ENCODE measurements at places on chromosomes 6 and 20.

- no peak for DNase-seq
Observed at GRCh38 chr6:279341-280029, 12.8 kb upstream of the DUSP22 start.

GRCh38 chr6:130615816-130616215 lies 211.4 kb upstream of the SMLR1 start:
- no peak for DNase-seq

DNA sequence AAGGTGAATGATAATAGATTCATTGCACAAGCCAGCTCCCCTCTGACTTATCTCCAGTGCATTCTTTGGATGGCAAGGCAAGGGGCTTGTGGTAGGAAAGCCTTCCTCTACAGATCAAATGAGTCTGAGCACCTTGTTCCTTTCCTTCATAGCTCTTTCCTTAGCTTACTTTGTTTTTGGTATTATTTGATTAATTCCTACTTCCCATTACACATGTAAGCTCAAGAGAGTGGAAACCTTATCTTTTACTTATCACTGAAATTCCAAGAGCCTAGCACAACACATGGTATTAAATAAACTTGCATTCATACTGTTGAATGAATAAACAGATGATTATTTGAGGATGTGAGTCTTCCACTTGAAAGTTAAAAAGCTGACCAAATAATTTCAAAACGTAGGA lies 41.7 kb downstream of the FRK start:
- DNase-seq: no peak

DNA sequence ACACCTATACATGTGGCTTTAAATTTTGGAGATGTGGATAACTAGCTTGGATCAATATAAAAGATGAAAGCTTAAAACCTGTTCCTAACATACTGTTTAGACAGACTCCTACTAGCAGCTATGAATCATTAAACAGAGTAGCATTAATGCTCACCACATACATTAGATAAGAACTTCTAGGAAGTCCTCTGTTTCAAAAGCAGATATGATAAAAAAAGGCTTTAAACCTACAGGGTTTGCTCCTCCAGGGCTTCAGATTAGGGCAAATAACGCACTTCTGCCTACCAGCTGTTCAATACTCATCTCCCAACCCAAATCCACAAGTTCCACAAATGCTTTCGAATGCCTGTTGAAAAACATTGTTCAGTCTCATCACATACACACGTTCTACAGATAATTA lies 1.5 kb downstream of the REPS1 start:
- DNase-seq: no peak

DNA sequence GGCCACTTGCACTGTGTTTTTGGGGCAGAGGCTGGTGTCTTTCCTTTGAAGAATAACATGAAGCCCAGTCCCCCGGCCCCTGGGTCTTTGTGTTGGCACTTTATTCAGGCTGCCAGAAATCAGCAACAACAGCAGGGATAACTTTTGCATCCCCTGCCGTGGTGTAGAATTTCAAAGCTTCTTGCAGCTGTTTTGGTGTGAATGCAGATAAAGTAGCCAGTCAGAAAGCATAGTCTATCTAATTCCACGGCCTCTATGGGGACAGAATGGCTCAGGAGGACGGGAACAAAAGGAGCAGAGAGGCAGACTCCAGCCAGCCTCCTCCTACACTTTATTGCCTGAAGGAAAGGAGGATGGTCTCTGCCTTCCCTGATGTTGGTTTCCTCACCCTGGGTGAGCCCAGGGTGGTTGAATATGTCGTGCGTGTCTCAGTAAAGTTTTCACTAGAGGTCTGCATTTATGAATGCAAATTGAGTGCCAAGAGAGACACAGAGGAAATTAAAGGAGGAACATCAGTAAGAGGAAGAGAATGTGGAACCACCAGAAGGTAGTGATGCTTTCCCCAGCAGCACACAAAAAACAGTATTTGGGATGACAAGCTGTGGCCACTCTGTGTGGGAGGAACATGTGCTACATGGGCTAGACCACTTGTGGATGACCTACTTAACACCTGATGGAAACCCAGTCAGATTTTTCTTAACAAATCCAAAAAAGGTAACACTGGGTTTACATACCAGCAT lies 125.9 kb upstream of the TRAF3IP2 start:
- no peak for DNase-seq

DNA sequence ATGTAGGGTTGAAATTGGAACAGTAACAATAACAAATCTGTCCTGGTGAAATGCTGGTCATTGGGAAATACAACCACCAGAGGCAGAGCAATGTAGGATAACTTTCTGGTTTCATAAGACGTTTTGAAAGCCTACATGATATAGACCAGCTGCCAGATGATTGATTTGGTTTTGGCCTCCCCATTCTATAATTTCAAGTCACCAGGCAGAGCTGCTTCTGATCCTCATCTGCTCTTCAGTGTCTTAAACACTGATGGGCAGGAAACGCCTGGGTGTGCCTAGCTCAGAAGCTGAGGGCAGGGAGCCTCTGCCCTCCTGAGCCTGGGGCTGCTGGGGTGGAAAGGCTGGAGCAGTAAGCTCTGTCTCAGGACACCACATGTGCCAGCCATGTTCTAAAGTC lies 24.5 kb downstream of the DHX35 start:
- no peak for DNase-seq

GRCh38 chr6:21404577-21404976 lies 189.0 kb upstream of the SOX4 start:
- no peak for DNase-seq

GRCh38 chr20:36102809-36103596 lies 51.5 kb upstream of the EPB41L1 start:
- DNase-seq: no peak

GRCh38 chr6:4672772-4673171 lies 103.4 kb upstream of the CDYL start:
- DNase-seq: no peak

GRCh38 chr6:128233531-128233930 lies 286.9 kb downstream of the PTPRK start:
- DNase-seq: no peak

DNA sequence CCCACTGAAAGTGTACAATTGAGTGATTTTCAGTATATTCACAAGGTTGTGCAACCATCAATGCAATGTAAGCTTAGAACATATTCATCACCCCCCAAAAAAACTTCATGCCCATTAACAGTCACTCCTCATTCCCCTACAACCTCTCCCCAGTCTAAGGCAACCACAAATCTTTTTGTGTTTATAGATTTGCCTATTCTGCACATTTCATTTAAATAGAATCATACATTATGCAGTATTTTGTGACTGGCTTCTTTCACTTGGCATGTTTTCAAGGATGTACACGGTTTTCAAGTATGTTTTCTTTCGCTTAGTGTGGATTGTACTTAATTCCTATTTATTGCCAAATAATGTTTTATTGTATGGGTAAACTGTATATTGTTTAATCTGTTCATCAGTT lies 329.3 kb upstream of the RNF24 start:
- no peak for DNase-seq

DNA sequence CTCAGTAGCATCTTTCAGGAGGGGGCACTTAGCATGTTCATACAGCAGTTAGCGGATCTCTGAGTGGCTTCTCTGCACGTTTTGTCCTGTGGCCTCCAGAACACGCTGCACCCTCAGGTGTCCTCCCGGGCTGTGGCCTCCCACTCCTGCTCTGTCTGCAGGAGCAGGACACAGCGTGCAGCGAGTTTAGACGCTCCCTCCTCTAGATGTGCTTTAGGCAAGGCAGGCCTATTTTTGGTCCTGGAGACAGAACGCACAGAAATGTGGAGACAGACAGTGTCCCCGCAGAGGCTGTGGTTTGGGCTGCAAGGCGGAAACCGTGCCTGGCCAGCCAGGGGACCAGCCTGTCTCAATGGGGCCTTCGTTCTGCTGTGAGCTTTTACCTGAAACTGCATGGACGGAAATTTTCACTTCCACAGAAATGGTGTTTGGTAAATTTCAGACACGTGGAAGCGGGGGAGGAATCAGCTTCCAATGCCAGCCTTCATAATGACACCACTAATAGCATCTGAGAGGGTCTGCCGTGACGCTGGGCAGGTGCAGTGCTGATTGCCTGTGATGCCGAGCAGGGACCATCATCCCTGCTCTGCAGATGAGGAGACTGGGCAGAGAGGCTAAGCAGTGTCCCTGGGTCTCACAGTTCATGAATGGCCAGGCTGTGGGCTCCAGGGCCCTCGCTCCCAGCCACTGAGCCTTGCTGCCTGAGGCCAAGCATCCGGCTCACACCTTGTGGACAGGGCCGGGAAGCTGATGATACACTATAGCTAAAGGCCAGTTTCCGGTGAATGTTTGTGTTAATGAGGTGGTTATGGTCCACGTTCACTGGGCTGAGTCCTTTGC lies 120.9 kb downstream of the SYCP2 start:
- no peak for DNase-seq

GRCh38 chr6:14772188-14772587 lies 473.7 kb upstream of the JARID2 start:
- DNase-seq: no peak

DNA sequence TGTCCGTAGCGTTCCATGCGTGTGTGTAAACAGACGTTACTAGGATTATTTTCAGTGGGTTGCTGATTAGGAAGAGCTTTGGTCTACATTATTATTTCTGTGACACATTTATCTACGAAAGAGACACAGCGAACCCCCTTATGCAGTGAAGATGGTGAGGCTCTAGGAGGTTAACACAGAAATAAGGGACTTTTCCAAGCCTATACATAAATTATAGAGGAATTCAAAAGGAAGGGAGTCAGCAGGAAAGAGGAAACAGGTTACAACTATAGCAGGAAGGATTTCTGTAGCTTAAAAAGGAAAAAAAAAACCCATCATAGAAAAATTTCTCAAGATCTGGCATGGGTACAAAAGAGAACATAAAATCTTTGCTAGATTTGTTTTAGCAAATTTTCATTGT lies 12.9 kb upstream of the RPS6KA2 start:
- no peak for DNase-seq

- DNase-seq: no peak
Observed at GRCh38 chr6:165098165-165098564, 211.2 kb downstream of the C6orf118 start.

GRCh38 chr6:157751547-157752200 lies 71.4 kb upstream of the SNX9 start:
- DNase-seq: no peak

GRCh38 chr20:39898467-39898852 lies 790.6 kb downstream of the MAFB start:
- DNase-seq: no peak

- DNase-seq: no peak
Observed at GRCh38 chr6:186340-186965, 105.8 kb upstream of the DUSP22 start.

- DNase-seq: no peak
Observed at GRCh38 chr6:131183427-131184095, 48.3 kb downstream of the AKAP7 start.

DNA sequence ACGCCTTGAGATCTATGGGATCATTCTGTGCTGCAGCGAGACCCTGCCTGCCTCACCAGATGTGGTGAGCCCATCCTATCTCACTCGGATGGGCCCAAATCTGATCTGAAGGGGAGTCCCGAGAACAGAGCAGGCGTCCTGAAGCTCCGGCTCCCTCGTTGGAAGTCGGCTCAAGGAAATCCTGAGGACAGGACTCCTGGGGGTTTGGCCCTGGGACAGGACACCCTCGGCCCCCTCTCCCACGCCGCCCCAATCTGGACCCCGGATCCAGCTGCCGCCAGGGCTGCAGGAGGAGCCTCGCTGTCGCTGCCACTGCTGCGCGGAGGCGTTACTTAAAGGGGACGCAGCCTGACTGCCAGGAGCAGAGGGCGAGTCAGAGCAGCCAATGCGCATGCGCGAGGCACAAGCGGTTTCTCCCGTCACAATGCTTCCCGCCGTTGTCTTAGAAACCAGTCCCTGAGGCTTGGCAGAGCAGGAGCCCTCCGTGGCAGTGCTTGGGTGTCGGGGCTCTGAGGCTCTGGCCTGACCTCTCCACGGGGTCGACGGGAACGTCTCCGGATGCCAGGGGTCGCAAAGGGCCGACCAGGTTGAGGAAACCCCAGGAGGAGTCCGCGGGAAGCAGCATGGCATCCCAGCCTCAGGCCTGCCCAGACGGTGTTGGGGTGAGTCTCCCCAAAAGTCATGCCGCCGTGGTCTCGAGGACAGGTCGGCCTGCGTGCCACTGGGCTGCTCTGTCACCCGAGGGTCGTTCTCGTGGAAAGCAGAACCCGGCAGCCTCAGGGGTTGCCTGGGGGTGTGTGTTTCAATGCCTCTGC lies 1567.8 kb upstream of the DEFB115 start:
- no peak for DNase-seq

DNA sequence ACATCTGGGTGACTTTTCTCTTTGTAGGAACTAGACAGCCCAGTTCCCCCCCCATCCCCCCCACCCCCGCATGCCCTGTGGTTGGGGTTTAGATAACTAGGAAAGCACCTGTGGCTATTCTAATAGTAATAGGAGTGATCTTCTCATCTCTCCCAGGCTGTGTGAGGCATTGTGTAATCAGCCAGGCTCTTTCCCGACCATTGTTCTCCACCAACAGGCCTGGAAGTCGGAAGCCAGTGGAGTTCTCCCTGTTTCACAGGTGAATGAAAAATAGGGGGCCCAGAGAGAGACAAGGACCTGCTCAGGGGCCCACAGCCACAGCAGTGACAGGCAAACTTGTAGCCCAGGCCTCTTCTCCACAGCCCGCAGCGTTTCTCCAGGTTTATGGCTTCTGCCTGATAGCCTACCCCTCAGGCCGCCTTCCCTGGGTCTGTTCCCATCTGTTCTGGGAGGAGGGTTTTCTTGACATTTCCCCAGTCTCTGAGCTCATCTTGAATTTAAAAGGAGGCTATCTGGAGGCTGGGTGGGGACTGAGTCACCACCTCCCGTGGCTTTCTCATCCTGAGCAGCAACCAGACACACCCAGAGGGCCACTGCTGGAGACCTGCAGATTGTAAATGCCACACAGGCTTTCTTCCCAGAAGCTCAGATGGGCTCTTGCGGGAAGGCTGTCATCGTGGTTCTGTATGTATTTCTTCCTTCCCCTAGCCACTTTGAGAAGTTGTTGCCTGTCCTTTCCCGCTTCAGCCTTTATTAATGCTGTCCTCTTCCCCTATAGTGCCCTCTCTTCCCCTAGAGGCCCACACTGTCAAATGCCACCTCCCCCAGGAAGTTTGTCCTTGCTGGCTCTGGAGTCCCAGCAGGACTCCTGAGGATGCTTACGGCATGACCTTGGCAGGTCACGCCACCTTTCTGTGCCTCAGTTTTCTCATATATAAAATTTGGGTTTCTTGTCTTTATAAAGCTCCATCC lies 75.9 kb upstream of the MYL9 start:
- no peak for DNase-seq

- no peak for DNase-seq
Observed at GRCh38 chr20:48668451-48668946, 159.3 kb downstream of the PREX1 start.
